ENCODE measurements at places on chromosomes 16 and 17.

DNA sequence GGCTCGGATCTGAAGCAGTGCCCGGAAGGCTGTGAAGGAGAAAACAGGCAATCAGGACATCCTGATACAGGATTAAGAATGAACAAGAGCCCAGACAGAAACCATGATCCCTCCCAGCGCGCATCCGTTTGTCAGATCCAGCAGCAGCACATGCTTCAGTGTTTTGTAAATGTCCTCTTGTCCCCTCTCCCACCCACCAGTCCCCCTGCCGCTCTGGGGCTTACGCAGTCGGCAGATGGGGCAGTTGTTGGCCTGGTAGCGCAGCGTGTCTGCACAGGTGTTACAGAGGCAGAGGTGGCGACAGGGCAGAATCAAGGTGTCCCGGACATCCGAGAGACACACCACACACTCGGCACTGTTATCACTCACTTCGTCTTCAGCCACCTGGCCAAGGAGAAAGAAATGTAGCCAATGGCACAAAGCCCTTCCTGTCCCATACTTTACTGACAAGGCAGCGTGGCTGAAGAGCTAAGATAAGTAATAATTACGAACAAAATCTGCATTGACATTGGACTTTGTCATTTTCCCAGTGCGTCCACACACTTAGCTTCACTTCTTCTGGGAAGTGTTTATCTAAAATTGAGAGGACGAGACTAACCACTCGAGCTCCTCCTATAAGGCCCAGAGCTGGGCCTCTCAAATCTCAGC is 20.7 kb upstream of the FOXJ1 start:
- DNase-seq = no peak

- no peak for DNase-seq
Measured at GRCh38 chr17:74646231-74646630, 22.7 kb upstream of the CD300E start.

- peak; percentile 42 for DNase-seq
Measured at GRCh38 chr17:50865060-50865867, 890 bp downstream of the TOB1 start.

DNA sequence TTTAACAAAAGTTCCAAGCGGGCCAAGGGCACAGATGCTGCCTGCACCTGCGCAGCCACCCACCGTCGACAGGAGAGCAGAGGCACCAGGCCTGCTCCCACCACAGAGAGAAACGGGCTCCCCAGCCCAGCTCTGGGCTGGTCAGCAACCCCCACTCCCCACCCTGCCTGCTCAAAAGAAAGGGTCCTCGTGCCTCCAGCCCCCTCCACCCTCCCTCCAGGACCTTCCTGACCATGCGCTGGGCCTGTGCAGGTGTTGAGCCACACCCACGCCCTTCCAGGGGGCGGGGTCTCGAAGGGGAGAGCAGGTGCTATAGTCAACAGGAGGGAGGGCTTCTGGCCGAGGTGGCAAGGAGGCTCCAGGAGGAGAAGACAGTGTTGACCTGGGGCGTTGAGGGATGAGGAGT is 25.3 kb downstream of the ZNF778 start:
- no peak for DNase-seq

DNA sequence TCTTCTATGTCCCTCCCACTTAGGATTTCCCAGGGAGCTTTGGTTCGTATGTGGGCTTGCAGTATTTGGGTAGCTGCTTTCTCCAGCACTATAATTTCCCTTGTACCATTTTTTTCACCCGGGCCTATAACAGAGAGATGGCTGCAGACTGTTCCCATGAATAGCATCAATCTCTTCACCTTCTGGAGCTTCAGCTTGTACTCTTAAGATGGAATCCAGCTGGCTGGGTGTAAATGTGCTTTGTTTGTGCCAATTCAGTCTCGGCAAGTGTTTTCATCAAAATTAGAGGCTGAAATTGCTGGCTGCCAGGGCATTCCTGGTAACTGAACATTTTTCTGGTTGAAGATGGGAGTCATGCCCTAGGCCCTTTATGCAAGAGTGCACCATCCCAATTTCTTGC is 12.2 kb upstream of the CPD start:
- no peak for DNase-seq

DNA sequence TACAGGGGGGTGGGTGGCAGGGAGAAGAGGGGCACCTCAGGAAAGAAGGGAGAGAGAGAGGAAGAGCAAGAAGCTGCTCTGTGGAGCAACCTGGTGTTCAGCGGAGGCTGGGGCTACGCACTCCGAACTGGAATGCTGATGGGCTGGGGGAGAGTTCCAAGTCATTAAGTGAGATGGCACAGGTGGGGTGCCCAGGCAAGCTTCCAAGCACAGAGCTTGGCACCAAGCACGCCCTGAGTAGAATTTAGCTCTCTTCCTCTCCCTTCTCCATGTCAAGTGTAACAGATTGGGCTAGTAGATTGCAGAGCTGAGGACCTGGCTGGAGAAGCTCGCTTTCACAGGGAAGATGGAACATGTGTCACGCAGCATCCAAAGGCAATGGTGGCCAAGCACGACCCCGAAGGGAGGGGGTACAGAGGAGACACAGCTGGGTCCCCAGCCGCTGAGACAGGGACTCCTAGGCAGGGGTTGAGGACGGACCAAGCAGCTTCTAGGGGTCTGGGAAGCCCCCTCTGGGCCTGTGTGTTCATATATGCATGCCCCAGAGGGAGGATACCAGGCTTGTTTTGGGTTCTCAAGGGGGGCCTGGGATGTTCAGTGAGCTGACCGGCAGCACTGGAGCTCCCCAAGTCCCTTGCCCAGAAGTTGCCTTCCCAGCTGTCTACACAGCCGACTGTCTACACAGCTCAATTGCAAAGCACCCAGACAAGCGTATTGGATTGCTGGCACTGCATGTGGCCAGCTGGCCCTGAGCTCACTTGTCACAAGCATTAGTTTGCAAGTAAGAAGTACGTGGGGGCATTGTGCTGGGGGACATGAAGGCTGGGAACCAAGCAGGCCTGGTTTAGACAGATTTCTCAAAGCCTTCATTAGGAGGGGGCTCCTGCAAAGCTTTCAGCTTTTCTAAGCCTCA is 247.8 kb downstream of the ENGASE start:
- no peak for DNase-seq

DNA sequence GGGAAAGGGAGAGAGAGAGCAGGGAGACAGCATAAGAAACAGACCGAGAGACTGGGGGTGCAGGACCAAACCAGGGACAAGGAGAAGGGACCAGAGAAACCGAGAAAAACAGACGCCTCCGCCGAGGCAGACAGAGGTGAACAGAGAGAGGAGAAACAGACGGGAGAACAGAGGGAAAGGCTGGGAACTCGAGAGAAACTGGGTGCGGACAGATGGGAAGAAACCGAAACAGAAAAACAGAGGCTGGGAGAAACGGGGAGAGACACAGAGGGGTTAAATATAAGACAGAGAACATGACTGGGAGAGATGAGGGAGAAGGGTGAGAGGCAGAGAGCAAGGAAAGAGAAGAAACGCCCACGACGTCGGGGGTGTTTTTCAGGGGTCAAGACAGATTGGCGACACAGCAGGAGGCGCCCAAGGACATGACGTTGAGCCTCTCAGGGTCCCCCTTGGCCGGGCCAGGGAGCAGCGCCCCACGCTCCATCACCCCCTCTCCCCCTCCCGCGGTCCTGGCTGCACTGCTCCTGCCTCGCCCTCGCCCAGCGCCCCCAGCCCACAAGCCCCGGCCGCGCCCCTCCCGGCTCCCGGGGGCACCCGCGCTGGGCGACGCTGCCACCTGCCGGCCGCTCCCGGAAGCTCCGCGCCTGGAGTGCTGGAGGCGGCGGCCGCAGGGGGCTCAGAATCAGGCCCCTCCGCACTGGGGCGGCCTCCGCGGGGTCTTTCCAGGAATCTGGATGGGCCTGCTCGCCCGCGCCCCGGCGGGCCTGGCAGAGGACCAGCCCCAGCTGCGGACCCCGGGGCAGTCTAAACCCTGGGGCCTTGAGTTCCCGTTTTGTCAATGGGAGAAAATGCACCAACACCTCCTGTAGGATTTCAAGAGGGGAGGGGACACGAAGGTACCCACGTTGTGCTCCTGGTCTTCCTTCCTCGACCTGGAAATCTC is 1.3 kb upstream of the TMEM92 start:
- peak; percentile 59 for DNase-seq

- peak; percentile 68 for DNase-seq
Measured at GRCh38 chr16:66270333-66270927, 96.1 kb upstream of the CDH5 start.

DNA sequence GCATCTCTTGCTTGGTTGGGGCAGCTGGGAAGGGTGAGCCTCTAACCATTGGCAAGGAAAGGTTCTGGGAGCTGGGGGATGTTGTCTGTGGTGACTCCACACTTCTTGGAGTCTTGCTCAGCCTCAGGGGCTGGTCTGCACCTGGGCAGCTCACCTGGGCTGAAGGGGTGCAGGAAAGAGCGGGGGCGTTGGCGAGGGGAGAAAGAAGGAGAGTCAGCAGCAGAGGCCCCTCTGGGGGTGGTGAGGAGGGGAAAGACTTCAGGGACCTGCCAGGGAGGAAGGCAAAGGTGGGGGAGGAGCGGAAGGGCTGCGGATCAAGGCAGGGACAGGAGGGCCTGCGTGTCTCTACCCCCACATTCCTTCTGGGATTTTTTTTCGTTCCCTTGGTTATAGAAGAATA is 47.7 kb downstream of the CCDC42 start:
- no peak for DNase-seq

GRCh38 chr17:75679706-75680211 is 12.6 kb downstream of the SAP30BP start:
- DNase-seq = no peak

DNA sequence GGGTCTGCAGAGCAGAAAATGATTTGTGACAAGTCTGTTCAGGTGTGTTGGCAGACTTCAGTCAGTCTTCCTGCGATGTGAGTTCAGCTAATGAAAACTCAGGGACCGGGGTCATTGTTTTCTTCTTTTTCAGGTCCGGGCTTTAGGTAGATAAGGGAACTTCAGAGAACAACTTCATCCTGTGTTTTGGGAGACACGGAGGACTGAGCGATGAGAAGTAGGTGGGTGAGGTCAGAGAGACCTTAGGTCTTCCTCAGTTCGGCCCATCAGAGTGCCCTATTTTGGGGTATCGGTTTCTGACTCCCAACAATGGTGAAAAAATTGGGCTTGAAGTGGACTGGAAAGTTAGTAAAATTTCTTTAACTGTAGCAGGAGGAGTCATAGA is 88.9 kb upstream of the ATF7IP2 start:
- DNase-seq = no peak

DNA sequence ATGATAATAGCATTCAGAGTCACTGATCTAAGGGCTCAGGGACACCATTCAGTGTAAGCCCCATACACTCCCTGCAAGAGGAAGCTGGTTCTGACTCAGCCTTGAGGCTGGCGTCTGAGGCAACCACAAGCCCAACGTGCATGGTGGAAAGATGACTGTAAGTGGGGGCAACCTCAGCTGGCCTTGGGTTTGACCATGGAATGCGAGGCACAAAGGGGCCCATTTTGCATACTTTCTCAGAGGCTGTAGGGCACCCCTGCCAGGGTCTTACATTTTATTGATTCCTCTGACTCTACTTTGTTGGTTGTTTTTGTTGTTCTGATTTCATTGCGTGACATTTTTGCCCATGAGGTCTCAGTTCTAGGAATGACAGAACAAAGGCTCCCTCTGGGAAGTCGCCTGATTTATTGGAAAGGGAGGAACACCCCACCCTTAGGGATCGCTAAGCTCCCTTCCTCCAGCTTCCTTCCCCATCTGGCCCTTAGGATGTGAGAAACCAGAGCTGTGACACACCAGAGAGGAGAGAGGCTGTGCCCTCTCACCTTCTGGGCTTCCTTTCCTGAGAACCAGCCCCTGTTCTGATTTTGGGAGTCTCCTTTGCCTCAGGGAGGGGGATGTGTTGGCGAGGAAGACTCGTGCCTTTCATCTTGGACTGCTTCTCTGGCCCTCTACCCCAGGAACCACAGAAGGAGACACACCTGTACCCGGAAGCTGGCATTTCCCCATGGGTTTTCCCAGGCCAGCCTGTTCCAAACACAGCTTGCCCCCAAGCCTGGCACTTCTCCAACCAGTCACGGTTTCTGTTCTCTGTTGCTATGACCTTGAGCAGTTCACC is 5.6 kb upstream of the CIITA start:
- peak; percentile 26 for DNase-seq

DNA sequence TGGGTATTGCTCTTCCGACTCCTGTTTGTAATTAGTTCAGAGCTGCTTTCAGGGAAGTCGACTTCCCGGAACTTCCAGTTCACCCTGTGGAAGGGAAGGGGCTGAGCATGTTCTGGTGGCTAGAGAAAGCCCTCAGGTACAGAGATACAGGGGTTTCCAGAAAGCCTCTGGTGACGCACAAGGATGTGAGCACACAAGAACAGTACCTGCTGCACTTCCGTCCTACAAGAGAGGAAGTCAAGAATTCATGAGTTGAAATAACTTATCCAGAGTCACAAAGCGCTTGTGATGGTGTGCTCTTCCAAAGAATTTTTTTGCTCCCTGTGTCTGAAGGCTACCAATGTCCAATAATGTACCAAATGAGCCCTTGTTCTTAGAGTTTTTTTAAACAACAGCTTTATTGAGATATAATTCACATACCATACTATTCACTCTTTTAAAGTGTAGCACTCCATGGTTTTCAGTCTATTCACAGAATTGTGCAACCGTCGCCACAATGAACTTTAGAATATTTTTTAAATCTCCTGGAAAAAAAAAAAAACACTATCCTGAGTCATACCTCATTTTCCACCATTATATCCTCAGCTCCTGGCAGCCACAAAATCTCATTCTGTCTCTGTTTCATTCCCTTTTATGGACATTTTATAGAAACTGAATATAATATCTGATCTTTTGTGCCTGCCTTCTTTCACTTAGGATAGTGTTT is 327.6 kb downstream of the CDH13 start:
- no peak for DNase-seq

- DNase-seq = no peak
Measured at GRCh38 chr16:69270395-69270794, 40.8 kb upstream of the VPS4A start.

- no peak for DNase-seq
Measured at GRCh38 chr16:14576069-14576468, 54.0 kb downstream of the PARN start.

- no peak for DNase-seq
Measured at GRCh38 chr17:9434642-9435057, 141.0 kb downstream of the STX8 start.

DNA sequence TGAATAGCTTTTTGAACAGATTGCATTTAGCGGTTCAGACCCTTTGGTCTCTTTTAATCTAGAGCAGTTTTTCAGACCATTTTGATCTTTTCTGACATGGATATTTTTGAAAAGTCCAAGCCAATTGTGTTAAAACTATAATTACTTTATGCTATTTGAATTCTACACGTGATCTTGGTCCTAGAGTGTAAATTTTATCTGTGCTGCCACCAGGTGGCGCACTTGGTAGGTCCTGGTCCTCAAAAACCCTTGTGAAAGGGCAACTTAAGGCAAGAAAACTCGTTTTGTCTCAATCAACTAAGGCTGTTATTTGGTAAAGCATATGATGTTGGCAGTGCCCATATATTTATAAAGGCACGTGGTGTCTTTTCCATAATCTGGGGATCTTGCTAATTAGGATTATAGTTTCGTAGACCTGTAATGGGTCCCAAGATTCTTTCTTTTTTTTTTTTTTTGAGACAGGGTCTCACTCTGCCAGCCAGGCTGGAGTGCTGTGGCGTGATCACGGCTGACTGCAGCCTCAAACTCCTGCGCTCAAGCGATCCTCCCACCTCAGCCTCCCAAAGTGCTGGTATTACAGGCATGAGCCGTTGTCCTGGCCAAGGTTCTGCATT is 43.9 kb upstream of the TEX2 start:
- peak; percentile 73 for DNase-seq
